Activated T-cell treated with anti-CD3 and anti-CD28 coated beads, Interleukin-2, amount 50 U/mL, for 4 hours (primary cell): ENCODE measurements at places on chromosomes 4 and X. TPM values are rescaled to one million over a fixed set of nuclear protein-coding genes. Genes with fewer than 3 reads are reported as not detected.

DNA sequence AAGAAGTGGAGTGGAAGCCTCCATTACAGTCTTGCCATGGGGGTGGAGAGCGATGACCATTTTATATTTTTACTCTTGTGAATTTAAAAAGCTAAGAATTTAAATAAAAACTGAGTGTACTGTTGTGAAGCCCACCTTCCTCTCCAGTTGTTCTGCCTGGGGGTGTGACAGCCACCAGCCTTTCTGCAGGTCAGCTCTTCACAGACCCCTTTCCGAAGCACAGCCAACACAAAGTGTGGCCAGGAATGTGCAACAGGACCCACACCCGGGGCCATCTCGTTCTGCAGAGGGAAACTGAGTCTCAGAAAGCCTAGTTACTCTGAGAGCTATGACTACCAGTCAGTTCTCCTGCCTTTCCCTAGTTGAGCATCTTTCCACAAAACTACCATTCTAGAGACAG is 1.4 kb downstream of the GRPEL1 start:
- DNase-seq, result no peak

- no peak for DNase-seq
These were observed 172.1 kb downstream of the CBR4 start for GRCh38 chr4:168837922-168838321.

DNA sequence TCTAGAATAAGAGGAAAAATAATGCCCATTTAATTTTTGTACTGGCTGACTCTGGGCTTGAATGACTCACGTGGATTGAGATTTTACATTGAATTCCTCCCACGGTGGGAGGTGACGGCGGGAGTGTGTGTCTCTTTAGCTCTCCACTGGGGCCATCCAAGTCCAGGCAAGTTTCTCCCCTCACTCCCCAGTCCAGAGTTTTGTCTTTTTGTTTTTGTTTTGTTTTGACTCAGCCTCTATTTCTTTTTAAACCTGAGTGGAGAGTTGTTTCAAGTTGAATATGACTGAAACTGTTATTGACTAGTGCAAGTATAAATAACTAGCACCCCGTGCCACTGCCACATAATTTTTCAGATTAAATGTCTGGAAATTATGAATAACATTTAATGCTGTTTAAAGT is 13.6 kb downstream of the CHST7 start:
- DNase-seq, result no peak

DNA sequence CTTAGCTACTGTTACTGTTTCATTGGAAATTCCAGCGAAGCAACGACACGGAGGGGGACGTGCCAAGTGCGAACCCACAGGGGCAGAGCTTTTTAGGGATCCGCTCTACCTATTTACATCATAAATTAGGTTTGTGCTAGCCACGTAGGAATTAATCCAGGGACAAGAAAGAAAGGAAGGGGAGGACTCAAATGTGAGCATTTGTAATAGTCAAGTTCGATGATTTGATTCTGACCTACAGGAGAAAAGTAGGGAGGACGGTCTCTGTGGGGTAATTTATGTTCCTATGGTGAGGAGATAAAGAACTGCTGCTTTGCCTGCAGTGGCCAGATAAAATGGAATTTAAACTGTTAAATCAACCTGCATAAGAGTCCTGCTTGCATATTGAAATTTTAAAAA is 1.7 kb downstream of the INTS6L start:
- DNase-seq, result no peak

GRCh38 chr4:141922236-141922635 is 285.9 kb downstream of the IL15 start:
- DNase-seq, result no peak

- DNase-seq, result no peak
These were observed 20.7 kb downstream of the ZNF280C start for GRCh38 chrX:130247996-130248395.

DNA sequence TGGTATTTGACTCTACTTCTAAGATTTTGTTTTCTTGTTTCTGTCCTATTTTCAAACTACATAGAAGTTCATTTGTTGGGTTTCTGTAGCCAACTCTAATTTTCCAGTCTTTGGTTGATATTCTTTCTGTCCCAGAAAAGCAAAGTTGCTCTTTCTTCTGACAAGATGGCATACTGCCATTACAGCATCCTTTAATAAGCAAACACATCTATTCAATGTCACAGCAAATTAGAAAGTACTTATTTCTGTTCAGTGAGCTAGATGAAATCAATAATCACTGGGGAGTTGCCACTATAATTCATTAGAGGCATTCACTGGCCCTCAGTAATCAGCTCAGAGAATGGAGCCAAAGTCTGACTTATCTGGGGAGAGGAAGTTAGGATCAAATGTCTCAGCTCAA is 1258.0 kb upstream of the IGFBP7 start:
- no peak for DNase-seq

GRCh38 chr4:24650849-24651640 is 66.7 kb upstream of the DHX15 start:
- no peak for DNase-seq

DNA sequence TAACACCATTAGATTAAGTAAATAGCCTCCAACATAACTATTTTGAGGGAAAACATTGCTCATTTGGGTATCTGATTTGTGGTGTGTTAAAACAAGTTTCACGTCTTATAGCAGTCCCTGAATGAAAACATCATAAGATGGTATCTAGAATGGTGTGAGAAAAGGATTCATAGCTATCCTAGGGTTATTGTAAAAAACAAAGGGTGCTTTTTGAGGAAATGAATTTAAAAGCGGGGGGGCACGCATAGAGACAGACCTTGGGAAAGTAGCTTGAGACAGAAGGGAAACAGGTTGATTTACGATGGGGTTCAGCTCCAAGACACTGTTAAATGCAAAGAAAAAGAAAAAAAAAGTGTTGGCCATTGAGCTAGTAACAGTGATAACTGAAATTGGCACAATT is 768 bp upstream of the CXCL10 start:
- no peak for DNase-seq

- no peak for DNase-seq
These were observed 135.1 kb downstream of the IRS4 start for GRCh38 chrX:108601276-108601675.

DNA sequence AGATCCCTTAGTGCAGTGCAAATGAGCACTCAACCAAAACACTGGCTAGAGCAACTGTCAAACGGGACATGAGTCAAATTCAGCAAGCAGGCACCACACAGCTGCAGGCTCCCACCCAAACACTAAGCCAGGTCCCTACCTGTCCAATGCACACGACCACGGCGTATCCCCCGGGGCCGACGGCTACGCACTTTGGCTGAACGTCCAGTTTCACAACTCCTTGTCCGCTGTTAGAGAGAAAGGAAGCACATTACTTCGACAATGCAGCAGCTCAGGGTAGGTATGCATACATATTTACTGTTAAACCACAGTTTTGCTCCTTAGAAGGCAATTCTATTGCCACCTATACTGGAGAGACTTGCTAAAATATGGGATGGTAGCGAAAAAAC is 35.4 kb downstream of the WDR1 start:
- DNase-seq, result no peak

DNA sequence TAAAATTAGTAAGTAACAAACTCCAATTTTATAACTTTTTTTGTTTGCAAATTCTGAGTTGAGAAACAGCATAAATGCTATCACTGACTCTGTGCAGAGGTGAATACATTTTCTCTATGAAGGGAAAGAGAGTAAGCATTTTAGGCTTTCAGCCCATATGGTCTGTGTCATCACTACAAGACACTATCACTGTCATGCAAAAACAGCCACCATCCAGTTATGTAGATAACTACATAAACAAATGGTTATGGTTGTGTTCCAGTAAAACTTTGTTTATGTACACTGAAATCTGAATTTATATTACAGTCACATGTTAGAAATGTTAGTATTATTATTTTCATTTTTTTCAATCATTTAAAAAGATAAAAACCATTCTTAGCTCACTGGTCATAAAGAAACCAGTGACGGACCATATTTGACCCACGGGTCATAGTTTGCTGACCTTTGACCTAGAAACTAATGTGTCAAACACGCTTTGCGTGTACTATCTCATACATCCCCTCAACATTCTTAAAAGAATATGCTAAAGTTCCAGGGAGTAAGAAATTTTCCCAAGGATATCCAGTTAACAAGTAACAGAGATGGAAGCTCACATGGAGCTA is 29.1 kb downstream of the RASGEF1B start:
- no peak for DNase-seq

DNA sequence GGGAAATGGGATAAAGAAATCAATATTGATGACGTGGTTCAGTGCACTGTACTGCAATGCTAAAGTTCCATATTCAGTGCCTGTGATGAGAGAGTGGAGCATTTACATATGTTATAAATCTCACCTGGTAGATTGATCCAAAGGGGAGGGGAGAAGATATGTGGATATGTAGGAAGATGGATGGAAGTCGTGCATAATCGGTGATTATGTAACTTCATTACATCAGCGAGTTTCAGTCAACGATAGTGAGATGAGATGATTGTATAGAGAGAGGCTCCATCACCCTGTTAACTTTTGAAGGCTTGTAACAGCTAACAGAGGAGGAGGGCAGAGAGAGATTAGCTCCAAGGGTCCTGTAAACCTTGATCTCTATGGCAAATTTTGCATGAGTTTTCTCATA is 1.8 kb downstream of the IL1RAPL1 start:
- DNase-seq, result no peak

DNA sequence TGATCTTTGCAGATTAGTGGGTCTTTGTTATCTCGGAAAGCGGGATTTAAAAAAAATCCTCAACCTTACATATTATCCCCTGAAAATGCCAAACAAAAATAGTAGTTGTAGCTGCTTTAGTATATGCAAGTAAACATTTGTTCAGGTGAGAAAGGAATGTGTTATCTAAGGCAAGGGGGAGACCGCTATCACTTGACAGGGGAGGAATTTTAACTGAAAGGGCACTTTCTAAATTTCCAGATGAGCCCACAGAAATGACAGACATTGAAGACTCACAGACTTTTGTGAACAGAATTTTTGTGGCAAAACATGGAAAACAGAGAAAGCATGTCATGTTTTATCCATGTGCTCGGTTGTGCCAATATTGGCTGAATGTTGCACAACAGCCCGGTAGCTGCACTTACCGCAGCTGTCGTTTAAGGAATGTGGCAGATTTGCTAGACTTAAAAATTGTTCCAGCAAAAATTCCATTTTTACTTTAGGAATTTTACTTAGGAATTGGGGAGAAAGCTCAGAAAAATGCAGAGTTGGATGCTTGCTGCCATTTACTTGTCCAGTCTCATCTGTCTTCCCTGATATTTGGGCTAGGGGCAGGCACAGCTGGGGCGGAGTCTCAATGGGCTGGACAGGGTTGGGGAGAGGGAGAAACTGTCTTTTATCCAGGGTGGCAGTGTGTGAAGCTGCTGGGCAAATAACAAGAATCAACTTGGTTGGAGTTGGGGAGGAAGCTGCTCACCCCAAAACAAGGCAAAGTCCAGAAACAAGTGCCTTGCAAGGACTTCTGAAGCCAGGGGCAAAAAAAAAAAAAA is 94.6 kb upstream of the RPS6KA3 start:
- no peak for DNase-seq

- no peak for DNase-seq
These were observed 1.2 kb downstream of the PRKX start for GRCh38 chrX:3712051-3712869.

- no peak for DNase-seq
These were observed 215.0 kb downstream of the HTR2C start for GRCh38 chrX:114798907-114799306.

- DNase-seq, result no peak
These were observed 3.7 kb upstream of the HDAC8 start for GRCh38 chrX:72576141-72576894.

PUDP gene
- total RNA-seq, result 36.6 TPM

CT83 gene
- total RNA-seq, result not detected

HMX1 gene
- total RNA-seq, result not detected

QRFPR gene
- total RNA-seq, result not detected

GAGE12H gene
- not detected for total RNA-seq

NUP62CL gene
- total RNA-seq, result 0.73 TPM

CC2D2A gene
- total RNA-seq, result not detected
